Activated CD4-positive, alpha-beta T cell treated with anti-CD3 and anti-CD28 coated beads, Interleukin-2, amount 50 U/mL, for 24 hours (primary cell): ENCODE measurements at places on chromosomes 12 and 14.

GRCh38 chr14:69540654-69541335 lies 33.9 kb downstream of the CCDC177 start:
- DNase-seq = no peak

DNA sequence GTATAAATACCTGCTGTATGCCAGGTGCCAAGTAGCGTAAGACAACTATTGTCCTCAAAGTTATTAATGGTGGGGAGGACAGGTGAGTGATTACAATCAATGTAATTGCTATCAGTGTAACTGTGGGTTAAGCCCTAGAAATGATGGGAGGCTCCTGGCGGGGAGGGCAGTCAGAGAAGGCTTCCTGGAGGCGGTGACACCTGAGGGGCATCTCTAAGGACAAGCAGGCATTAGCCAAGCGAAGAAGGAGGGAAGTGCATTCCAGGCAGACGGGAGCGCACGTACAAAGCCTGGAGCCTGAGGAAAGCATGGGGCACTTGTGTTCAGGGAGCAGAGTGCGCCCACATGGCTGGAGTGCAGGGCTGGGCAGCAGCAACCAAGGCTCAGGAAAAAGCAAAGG lies 182.9 kb upstream of the PRMT8 start:
- DNase-seq = no peak

DNA sequence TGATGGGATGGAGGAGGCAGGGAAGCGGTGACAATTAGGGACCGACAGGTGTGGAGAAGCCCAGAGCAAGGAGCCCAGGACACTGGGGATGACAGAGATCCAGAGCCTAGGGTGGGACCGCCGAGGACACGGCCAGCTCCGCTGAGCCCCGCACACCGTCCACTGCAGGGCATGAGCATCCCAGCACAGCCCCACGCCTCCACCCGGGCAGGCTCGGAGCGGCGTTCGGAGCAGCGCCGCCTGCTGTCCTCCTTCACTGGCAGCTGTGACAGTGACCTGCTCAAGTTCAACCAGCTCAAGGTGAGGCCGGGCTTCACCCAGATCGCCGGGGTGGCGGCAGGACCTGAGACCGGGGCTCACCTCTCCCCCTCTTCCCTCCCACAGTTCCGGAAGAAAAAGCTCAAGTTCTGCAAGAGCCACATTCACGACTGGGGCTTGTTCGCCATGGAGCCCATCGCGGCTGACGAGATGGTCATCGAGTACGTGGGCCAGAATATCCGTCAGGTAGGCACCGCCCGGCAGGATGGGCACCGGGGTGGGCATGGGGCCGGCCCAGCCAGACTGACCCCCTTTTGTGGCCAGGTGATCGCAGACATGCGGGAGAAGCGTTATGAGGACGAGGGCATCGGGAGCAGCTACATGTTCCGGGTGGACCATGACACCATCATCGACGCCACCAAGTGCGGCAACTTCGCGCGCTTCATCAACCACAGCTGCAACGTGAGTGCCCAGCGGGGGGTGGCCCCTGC lies 23.7 kb downstream of the SETD1B start:
- DNase-seq = no peak

DNA sequence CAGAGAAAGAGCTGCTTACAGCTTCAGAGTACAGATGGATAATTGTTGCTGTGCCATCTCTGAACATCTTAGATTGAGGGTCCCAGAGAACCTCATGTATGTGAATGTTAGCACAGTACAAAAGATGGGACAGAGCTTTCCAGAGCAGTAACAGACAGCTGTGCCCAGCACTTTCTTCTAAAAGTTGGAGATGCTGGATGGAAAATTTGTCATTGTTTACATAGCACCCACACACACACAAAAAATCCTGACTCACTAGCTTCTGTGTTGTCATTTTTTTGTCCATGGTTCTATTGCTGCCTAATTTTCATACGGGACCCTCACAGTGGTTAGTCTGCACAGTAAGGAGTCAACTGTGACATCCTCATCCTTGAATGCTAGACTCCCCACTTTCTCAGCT lies 374.7 kb downstream of the DIO2 start:
- no peak for DNase-seq

GRCh38 chr14:75626396-75626795 lies 34.3 kb downstream of the ERG28 start:
- no peak for DNase-seq

- DNase-seq = no peak
Observed at GRCh38 chr14:63773504-63773903, 45.6 kb upstream of the SGPP1 start.

- DNase-seq = no peak
Observed at GRCh38 chr14:64217308-64217707, 76.9 kb downstream of the ESR2 start.

- no peak for DNase-seq
Observed at GRCh38 chr14:35607380-35607779, 73.4 kb downstream of the INSM2 start.

GRCh38 chr14:100278702-100279101 lies 27.5 kb downstream of the SLC25A29 start:
- DNase-seq = no peak

GRCh38 chr12:65611396-65611795 lies 212.9 kb upstream of the HMGA2 start:
- DNase-seq = no peak

DNA sequence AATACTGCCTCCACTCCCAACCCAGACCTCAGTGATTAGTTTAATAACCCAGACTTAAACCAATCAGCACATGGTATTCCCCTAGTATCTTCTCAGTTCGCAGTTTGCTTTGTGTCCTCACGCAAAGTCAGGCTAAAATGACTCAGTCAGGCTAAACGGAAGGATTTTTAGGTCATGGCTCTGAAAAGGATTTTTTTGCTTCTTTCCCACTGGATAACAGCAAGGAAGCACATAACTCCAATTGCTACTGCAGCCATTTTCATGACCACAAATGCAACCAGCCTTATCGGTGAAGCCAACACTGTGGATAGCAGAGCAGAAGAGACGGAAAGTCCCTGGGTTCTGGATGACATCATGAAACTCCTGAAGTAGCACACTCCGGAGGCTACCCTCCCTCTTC lies 67.7 kb downstream of the ZC3H14 start:
- no peak for DNase-seq

DNA sequence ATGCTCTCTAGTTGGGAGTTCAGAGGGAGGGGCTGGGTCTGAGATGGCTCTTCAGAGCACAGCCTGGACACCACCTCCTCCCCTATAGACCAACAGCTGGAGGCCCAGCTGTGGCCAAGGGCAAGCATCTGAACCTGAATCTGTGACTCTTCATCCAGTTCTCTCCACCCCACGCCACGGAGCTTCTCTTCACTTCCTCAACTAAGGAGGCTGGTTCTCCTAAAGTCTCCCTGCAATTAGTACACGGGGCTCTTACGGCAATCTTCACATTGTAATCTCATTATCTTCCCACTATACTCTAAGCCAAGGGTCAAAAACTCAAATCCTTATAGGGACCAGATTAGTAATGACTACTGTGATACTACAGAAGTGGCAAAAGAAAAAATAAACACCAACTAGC lies 9.8 kb downstream of the NRDE2 start:
- no peak for DNase-seq

DNA sequence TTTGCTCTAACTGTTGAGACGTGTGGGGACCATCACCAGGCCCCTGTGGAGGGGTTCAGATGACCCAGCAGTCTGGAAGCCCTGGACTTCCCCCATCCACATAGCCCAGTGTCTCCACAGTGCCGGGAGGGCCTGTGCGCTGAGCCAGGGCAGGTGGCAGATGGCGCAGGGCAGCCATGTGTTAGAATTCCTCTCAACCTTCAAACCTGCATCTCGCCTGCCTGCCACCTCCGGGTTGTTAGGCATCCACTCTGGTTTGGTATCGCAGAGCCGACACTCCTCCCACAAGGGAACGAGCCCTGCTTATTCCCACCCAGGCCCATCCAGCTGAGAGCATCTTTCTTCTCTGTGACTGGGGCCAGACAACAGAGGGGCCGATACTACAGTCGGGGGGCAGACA lies 84.5 kb downstream of the ADGRD1 start:
- DNase-seq = no peak

GRCh38 chr12:69916544-69917235 lies 91.7 kb downstream of the MYRFL start:
- DNase-seq = no peak

- no peak for DNase-seq
Observed at GRCh38 chr12:117294189-117294603, 67.2 kb downstream of the NOS1 start.

GRCh38 chr12:26317942-26318575 lies 122.7 kb downstream of the SSPN start:
- DNase-seq = no peak

DNA sequence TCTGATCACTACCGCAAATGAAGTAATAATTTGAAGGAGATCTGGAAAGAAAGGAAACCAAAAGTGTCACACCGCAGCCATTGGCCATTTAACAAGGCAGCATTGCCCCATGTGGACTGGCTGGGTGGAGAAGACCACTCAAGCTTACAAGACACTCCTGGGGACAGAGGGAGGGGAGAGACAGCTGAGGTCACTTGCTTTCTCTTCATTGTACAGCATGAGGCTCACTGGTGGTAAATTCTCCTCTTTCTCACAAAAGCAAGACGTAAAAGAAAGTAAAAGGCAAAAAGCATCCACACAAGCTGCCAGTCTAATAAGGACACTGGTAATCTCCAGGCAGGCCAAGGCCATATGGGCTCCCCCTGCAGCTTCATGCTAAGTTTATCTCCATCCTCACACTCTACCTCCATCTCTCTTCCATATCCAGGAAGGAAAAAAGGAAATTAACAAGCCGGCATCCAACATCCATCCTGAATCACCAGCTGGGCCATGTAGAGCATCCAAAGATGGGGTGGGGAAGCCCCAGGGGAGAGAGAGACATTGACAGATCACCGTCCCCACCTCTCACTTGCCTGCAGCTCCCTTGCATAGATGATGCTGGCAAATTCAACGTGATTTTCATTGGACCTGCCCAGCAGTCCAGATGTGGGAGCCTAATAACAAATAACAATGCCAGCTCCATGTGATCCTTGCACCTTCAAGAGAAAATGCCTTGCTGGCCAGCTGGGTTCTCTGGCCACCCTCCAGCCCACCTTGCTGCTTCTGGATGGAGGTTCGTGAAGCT lies 100.6 kb downstream of the DPF3 start:
- no peak for DNase-seq

DNA sequence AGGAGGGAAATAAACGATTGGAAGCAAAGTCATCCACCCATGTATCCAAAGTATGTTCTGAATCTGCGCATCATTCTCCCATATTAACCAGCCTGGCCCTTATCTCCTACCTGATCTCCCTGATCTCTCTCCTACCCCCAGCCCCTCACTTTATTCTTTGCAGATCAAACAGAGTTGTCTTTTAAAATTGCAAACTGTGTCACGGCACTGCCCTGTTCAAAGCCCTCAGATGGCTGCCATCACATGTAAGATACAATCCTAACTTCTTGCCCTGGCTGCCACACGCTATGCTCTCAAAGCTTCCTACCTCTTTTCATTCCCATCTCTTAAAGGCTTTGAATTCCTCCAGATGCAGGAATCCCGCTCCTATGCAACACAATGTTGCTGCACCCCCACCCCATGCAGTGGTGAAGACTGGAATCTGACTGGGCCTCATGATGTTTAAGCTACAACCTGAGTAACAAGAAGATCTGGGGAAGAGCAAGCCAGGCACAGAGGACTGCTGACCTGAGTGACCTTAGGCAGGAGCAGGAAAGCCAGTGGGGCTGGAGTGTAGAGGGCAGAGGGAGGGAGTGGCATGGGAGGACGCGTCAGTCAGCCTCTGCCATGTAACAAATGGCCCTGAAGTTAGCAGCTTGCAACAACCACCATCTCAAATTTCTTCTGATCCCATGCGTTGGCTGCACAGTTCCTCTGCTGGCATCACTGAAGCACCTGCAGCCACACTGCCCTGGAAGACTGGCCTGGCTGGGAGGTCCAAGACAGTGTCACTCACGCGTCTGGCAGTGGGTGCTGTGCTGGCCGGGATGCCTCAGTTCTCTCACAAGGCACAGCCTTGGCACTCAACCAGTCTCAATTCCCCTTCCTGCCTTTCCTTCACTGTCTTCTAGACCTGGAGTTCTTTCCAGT lies 382.8 kb downstream of the BCL11B start:
- no peak for DNase-seq

GRCh38 chr12:66786531-66787308 lies 107.8 kb upstream of the GRIP1 start:
- DNase-seq = no peak
